ENCODE measurements at places on chromosomes 1 and 21.

- no peak for DNase-seq
Measured at GRCh38 chr1:212536586-212536985, 72.0 kb upstream of the ATF3 start.

DNA sequence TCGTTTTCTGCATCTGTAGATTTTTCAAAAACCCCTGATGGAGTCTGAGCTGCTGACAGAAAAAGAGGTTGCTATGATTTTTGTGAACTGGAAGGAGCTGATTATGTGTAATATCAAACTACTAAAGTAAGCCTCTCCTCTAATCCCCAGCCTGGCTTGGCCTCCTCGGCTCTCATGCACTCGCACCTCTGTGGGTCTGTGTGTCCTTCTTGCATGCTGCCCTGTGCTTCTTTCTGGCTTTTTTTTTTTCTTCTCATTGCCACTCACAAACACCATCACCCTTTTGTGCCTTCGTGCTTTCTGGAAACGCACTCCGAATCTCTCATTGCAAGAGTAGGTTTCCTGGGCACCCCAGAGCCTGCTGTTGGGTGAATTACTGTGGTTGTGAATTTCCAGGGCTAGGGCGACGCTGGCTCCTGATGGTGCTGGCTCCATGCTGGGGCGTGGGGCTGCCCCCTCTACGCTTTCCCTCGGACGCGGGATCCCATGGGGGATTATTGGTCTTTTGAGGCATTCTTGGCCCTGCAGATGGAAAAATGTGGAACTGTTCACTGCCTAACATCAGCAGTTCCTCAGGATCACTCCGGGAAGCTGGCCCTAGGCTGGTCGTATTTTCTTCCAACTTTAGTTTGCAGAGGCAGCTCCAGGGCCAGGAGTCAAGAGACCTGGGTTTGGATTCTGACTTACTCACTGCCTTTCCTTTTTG lies 56.8 kb downstream of the ATP5PO start:
- no peak for DNase-seq

GRCh38 chr1:216612291-216612690 lies 110.9 kb downstream of the ESRRG start:
- no peak for DNase-seq

DNA sequence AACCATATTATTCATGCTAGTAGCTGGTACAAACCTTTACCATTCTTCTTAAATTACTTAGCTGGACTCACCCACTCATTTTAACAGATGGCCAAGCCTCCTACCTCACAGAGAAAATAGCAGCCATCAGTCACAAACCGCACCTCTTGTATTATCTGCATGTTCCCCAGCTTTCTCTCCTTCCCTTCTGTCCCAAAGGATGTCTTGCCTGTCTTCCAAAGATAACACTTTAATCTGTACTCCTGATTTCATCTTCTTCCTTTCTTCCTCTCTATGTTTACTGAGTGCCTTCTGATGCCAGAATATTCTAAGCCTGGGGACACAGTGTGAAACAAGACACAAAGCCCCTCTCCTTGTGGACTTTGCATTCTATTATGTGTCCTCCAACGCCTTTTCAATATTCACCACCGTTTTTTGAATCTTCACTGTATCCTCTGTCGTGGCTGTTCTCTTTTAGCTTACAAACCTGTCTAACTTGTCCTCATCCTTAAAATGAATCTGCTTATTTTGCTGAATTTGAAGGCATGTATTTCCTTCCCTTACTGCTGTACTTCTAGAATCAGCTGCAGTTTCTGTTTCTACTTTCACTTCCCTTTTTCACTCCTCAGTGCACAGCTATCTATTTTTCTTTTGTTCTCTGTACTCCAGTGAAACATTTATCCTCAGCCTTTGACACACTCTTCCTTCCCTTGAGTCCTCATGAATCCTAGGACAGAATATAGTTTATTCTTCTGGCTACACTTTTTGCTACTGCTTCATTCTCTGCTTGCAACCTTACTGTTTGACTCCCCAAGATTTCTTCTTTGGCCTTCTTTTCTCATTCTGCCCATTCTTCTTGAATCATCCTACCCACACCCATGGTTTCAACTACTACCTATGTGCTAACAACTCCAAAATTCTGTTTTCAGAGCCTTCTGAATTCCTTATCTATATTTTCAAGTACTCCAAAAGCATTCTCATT lies 216.9 kb upstream of the SAMSN1 start:
- DNase-seq: no peak

- DNase-seq: no peak
Measured at GRCh38 chr1:26626994-26627393, 68.8 kb upstream of the ARID1A start.

GRCh38 chr1:245212221-245212710 lies 57.5 kb downstream of the KIF26B start:
- DNase-seq: no peak

DNA sequence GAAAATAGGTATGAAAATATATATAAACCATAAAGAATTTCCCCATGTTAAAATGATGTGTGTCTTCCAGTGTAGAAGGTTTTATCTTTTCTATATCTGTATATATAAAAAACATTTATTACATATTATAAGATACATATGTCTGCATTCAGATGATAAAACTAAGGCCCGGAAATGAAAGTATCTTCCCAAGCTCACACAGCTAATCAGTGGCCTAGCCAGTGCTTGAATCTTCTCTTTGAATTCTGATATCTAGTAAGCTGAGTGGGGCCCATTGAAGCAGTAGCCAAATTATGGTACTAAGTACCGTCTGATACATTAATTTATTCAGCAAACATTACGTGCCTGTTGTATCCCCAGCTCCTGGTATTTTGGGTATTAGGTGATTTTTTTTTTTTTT lies 28.6 kb downstream of the UCK2 start:
- no peak for DNase-seq

GRCh38 chr1:211231873-211232272 lies 27.3 kb upstream of the RCOR3 start:
- DNase-seq: no peak

DNA sequence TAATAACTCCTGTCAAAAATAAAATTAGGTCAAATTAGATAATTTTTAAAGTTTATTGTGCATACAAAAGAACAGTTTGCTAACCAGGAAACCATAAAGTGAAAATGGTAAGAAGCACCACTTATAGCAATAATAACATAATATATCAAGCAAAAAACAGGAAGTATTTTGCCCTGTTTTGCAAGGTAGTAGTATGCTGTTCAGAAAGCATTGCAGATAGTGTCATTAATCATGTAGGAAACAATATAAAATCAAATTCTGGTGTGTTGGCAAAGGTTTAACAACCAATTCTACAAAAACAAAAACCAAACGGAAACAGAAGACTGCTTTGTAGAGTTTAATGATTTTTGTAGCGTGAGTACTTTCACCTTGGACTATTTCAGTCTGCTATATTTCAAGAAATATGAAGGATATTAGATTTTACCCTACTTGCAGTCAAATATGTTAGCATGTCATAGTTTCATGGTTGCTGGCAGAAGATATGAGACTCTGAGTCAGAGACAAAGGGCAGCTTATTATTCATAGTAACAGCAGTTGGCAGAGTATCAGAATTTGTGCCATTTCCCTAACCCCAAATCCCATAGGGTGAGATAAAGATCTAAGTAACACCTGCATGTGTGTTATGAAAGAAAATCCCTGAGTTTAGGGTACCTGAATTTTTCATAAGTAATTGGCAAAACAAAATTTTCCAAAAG lies 729.0 kb upstream of the BRINP3 start:
- DNase-seq: no peak

GRCh38 chr1:214018386-214019268 lies 30.9 kb downstream of the PROX1 start:
- DNase-seq: no peak

- no peak for DNase-seq
Measured at GRCh38 chr1:58968360-58968952, 184.6 kb upstream of the JUN start.

GRCh38 chr1:58657082-58657481 lies 42.8 kb downstream of the MYSM1 start:
- DNase-seq: no peak

GRCh38 chr1:186194107-186194756 lies 180.8 kb downstream of the TPR start:
- no peak for DNase-seq

GRCh38 chr1:161954466-161954865 lies 69.2 kb downstream of the OLFML2B start:
- DNase-seq: no peak

DNA sequence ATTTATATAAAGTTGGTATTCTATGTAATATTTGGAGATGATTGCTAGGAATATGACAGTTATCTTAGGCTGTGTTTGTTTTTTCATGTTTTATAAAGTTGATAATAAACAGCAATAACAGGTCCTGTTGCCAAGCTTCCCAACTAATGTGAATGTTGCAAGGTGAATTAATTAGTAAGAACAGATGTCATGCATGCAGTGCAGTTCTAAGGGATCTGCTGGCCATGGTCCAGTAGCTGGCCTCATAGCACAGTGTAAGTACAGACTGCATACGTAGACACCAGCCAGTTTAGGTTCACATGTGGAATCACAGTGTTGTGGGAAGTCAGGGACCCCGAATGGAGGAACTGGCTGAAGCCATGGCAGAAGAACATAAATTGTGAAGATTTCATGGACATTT lies 478.2 kb downstream of the NEGR1 start:
- no peak for DNase-seq

DNA sequence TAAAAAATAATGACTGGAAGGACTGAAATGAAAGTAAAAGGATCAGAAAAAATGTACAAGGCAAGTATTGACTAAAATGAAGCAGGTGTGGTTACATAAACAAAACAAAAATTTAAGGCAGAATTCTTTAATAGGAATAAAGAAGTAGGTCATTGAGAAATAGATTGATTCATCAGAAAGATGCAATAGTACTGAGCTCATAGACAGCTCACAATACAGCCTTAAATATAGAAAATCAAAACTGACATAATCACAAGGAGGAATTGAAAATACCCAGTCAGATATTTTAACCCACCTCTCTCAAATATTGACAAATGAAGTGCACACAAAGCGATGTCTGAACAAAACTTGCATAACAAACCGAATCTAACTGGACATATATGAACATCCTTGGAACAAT lies 366.8 kb upstream of the DPYD start:
- no peak for DNase-seq

- DNase-seq: no peak
Measured at GRCh38 chr21:26112975-26113374, 57.6 kb downstream of the APP start.

DNA sequence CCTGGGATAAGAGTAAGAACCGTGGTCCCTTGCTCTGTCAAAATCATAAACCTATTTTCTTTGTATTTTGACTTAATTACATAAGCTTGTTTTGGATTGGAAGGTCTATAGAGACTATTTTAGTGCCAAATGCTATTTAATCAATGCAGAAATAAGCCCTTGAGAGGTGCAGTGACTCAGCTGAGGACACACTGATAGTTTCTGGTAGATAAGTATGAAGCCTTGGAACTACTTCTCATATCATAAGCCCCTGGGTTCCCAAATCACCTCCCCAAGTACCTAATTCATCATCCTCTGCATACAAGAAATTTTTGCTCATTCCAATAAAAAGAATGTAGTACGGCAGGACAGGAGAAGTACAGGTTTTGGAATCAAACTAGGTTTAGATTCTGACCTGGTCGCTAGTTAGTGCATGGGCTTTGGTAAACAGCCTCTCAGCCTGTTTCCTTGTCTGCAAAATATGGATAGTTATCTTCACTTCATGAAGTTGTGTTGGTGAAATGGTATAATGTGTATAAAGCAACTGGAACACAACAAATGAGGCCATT lies 3.3 kb upstream of the CD55 start:
- DNase-seq: no peak
